ENCODE measurements at places on chromosomes 4 and X.

- DNase-seq, result no peak
These were observed 20.7 kb downstream of the ANKRD50 start for GRCh38 chr4:124691801-124692200.

GRCh38 chr4:102537269-102537668 is 36.1 kb downstream of the NFKB1 start:
- no peak for DNase-seq

- DNase-seq, result no peak
These were observed 16.5 kb upstream of the SLC25A43 start for GRCh38 chrX:119382606-119383005.

DNA sequence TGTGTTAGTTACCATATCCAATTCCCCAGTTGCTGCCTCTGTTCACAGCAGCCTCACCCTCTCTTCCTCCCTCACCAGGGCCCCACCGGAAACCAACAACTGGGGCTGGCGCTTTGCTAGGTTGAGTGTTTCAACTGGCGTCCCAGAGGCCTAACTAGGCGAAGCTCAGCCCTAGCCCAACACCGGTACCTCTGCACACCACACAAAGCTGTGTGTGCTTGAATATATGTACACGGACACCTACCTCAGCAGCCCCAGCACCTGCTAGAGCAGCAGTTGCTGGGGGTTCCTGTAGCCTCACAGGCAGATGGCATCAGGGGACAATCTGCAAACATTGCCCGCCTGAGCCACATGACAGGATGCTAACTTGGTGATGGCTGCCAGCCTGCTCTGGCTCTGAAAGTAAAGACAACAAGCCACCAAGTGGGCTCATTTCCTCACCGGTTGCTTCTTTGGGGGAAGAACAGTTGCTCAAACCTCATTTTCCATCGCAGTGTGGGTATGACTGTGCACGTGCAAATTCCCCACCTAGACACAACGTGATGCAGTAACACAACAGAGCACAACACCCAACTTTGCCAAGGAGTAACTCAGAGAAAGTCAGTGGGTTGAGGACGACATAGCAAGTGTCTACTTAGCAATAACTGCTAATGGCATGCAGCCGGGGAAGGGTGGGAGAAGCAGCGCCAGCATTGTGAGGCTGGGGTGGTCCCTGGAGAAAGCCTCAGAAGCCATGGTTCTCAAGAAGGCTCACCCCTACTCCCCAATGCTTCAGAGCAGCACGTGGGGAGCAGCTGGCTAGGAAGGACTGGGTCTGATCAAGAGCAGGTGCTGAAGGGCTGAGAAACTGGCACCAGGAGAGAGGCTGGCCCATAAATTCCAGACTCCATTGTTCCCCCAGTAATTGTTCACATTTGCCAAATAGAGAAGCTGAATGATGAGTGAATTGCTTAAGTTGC is 139.5 kb downstream of the SH3KBP1 start:
- no peak for DNase-seq

DNA sequence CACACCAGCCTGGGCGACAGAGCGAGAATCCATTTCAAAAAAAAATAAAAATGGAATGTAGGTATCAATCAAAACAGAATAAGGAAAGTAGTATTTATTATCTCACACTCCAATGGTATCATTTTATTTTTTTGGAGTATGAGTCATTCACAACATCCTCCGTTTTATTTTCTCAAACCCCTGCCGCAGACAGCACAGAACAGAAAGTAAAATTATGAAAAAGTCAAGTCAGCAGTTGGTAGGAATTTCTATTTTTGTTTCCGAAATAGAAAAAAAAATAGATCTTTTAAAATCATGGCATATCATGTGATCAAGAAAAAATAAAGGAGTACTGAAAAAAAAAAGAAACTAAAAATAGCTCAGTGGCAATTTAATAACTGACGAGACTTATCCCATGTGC is 490.7 kb upstream of the TENM3 start:
- no peak for DNase-seq

DNA sequence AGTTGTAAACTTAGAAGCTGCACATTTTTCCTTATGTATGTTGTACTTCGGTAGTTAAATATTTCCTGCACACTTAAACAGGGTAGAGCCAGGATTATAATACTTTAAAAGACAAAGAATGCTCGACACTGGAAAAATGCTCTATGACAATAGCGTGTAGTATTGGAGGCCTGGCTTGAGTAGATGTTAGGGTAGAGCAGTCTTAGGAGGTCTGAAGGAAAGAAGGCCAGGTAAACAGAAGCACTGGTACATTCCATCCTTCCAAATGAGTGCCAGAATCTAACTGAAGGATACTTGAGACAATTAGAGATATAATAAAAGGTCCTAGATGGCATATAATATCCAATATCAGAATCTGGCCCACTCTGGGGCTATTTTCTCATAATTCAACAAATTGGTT is 42.3 kb downstream of the ATXN3L start:
- no peak for DNase-seq

GRCh38 chr4:19693936-19694570 is 557.7 kb upstream of the SLIT2 start:
- DNase-seq, result no peak

DNA sequence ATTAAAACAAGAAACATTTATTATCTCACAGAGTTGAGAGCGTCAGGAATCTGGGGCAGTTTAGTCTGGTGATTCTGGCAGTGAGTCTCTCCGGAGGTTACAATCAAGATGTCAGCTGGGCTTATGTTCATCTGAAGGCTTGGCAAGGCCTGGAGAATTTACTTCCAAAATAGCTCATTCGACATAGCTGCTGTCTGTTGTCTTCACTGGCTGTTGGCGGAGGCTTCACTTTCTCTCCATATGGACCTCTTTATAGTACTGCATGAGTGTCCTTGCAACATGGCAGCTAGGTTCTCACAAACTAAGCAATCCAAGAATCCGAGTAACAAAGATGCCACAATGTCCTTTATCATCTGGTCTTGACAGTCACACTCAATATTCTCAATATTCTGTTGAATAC is 70.2 kb upstream of the ADGRL3 start:
- no peak for DNase-seq

DNA sequence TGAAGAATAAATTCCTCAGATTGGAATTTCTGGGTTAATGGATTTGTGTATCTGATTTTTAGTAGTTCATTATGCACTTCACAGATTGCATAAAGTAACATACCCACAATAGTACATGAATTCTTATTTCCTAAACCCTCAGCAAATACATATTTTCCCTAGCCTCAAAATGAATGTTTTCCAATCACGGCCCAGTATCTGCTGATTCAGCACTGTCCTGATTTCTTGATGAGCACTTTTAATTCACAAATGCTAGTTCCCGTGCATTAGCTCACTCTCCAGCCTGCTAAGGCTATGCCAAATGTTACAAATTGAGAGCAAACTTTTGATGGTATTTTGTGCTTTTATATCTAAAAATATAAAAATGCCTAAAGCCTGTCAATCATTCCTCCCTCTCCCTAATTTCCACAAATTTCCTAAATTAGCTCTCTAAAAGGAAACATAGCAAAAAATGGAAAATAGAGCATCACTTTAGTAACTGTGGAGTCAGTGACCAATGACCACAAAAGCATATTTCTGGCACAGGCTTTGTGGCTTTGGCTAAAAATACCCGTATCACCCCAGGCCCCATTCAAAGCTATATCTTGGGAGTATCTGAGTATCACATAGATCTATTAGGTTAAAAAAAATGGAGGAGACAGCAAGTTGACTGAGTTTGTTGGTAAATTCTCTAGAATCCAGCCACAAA is 75.5 kb downstream of the NAF1 start:
- no peak for DNase-seq

DNA sequence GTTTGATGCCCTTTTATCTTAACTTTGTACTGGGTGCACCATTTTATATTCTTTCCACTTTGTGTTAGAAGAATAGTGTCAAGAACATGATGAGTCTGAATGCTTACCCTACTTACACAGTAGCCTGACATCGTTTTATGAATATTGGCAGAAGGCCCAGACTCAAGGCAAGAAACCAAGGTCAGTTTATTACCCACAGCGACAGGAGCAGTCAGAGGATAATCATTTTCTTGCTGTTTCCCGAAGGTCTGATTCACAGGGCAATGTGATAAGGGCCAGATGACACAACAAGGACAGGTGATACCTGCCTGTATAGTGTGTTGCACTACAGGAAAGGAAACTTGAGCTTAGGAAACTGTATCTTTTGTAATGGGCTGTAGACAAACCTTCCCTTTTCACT is 417.4 kb downstream of the SPOCK3 start:
- DNase-seq, result no peak

- DNase-seq, result peak; percentile 44
These were observed 46.1 kb upstream of the CTSO start for GRCh38 chr4:155999725-156000124.

DNA sequence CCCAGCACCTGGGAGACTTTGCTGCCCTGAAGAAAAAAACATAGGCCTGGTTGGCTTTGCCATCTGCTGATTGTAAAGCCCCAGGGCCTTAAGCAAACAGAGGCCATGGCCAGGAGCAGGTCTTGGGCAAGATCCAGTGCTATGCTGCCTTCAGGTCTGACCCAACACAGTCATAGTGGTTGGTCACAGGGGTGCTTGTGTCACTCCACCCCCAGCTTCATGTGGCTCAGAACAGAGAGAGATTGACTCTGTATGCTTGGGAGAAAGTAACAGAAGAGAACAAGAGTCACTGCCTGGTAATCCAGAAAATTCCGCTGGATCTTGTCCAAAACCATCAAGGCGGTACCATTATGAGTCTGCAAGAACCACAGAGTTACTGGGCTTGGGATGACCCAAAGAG is 24.4 kb upstream of the SMARCA5 start:
- DNase-seq, result no peak

DNA sequence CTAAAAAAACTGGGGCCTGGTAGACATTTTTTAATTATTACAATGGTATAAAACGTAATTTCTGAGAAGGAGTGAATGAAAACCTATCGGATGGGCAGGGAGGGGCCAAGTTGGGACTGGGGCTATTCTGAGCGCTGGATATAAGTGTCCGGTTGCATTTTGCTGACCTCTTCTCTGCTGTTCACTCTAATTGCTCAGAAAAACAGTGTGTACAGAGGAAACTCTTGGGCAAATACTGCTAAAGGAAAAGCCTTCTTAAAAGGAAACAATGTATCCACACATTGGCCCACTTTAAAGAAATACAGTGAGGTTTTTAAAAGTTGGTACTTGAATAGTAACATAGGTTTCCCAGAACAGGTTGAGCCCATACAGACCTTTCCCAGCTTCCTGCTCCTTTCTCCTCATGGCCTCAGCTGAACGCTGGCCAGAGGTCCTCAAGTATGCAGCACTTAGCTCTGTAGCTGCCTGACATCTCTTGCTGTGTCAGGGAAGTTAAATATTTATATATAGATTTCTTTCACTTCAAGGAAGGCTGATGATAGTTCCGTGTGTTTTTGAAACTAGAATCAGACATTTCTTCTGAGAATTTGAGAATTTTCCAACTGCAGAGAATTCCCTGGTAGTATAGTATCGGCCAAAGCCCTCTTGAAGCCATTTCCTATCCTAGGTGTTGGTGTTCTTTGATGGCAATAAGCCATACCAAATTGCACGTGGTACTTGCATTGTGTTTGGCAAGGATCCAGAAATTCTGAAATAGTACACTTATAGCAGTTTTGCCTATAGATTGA is 97.1 kb upstream of the SLC4A4 start:
- DNase-seq, result no peak

- DNase-seq, result no peak
These were observed 20.3 kb upstream of the LUZP4 start for GRCh38 chrX:115269051-115269683.

GRCh38 chr4:170102426-170102825 is 12.7 kb upstream of the AADAT start:
- DNase-seq, result no peak

GRCh38 chr4:52979821-52980590 is 117.9 kb downstream of the RASL11B start:
- DNase-seq, result no peak

- no peak for DNase-seq
These were observed 15.1 kb upstream of the GABRA2 start for GRCh38 chr4:46404981-46405380.

DNA sequence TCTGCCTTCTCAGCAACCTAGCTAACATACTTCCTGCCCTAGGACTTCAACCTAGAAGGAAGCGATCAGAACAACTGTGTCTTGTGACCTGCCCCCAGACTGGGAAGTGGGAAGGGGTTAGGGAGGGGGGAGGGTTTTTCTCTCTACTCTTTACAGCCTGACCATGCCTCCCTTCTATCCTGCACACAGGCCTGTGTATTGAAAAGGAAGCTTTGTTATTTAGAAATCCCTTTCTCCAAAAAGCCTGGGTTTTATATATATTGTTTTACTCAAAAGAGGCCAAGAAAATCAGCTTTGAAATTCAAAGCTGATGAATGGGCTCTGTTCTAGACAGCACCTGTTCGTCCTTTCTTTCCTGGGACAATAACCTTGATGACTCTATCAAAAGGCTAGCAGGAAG is 35.2 kb upstream of the SMS start:
- DNase-seq, result peak; percentile 31

DNA sequence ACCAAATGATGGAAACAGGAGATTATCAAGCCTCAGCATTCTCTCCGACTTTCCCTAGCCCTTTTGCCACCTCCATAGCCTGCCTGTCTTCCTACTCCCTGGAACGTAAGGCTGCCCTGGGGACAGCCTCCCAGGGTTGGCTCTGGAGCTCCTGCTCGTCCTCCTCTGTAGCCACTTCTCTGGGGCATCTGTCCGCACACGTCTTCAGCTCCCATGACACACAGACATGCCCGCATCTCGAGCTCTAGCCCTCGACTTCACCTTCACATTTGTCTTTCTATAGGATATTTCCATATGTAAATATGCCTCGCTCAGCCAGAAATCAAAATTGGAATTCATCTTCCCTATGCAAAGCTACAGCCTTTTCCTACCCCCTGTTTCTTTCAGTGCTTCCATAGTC is 67.7 kb downstream of the TSC22D3 start:
- DNase-seq, result no peak

- DNase-seq, result no peak
These were observed 74.0 kb upstream of the KLF3 start for GRCh38 chr4:38590046-38590445.

DNA sequence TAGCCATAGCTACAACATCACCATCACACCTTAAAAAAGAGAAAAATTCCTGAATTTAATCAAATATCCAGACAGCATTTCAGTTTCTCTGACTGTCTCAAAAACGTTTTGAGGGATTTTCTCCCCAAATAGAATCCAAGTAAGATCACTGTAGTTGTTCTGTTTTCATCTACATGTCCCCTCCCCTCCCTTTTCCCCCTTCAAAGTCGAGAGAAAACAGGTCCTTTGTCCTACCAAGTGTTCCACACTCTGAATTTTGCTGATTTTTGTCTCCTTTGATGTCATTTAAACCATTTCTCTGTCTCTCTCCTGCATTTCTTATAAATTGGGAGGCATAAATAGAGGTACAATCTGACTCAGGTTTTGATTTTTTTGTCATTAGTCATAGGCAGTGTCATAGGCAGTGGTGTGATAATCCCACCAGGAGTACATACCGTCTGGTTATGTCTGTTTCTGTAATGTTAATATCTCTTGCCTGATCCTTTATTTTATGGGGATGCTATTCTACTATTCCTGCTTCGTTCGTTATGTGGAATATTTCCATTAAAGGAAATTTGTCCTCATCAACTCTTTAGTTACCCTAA is 348.6 kb downstream of the PTTG2 start:
- no peak for DNase-seq

Measured in neuronal stem cell (in vitro differentiated cells).